ENCODE measurements at places on chromosomes 2 and 18. TPM values are rescaled to one million over a fixed set of nuclear protein-coding genes. Genes with fewer than 3 reads are reported as not detected.

STON1 gene
- 6.7 TPM for total RNA-seq

CPS1 gene
- total RNA-seq = 34.6 TPM

ARHGAP15 gene
- total RNA-seq = not detected

RNU2-63P gene
- 251 TPM for total RNA-seq

DHRS9 gene
- total RNA-seq = 1.3 TPM

SS18 gene
- 83.1 TPM for total RNA-seq

MERTK gene
- total RNA-seq = 0.86 TPM

CFAP221 gene
- not detected for total RNA-seq

UGT1A1 gene
- not detected for total RNA-seq

ITGA4 gene
- 84.8 TPM for total RNA-seq

SERPINB13 gene
- total RNA-seq = not detected

ZBTB7C gene
- total RNA-seq = under 0.01 TPM

LYG2 gene
- total RNA-seq = not detected

TUBA3D gene
- total RNA-seq = not detected

TMEM198 gene
- total RNA-seq = 1.3 TPM

LRRC30 gene
- not detected for total RNA-seq

FAM124B gene
- under 0.01 TPM for total RNA-seq

NPPC gene
- 0.16 TPM for total RNA-seq

PSMA8 gene
- not detected for total RNA-seq

TDRD15 gene
- total RNA-seq = not detected

PROKR1 gene
- not detected for total RNA-seq

SULT1C2 gene
- total RNA-seq = under 0.01 TPM

TMEM178A gene
- total RNA-seq = 0.69 TPM

GTF2A1L gene
- 0.69 TPM for total RNA-seq

MROH2A gene
- not detected for total RNA-seq

All from bronchial smooth muscle cell (primary cell).